Heart right ventricle (tissue), 16 donors: ENCODE measurements at places on chromosomes 4 and X. TPM values are rescaled to one million over a fixed set of nuclear protein-coding genes. Genes with fewer than 3 reads are reported as not detected.

Gene CFP
- polyA plus RNA-seq, result 2.4 TPM

Gene ANOS1
- polyA plus RNA-seq, result 0.81 TPM

Gene DYNLT3
- 10.2 TPM for polyA plus RNA-seq

Gene MAGEE2
- not detected for polyA plus RNA-seq

Gene NMU
- not detected for polyA plus RNA-seq

Gene GSX2
- not detected for polyA plus RNA-seq
